ENCODE measurements at places on chromosomes 2 and 18.

GRCh38 chr2:131535526-131535925, 7.8 kb downstream of the CCDC74A start:
- no peak for DNase-seq

- DNase-seq = no peak
Measured at GRCh38 chr2:16741498-16741897, 75.9 kb upstream of the CYRIA start.

- peak; percentile 31 for DNase-seq
Measured at GRCh38 chr2:88016086-88016959, at the start of gene RNU2-63P. Gene RNU2-63P (minus strand): TSS chr2:88016547.

DNA sequence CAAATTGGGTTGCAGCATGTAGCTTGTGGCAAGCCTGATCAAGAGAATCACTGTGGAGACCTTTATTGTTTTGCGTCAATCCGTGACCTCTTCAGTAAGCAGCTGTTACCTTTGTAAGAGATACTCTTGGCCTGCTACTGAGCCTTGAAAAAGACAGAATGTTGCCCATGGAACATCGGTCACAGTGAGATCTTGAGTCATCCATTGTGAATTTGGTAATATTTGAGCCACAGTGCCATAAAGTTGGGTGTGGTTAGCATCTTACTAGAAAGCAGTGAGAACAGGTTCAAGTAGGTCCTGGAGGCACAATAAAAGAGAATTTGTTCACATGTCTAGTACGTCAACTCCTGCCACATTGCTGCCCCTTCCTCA, 12.7 kb upstream of the EFR3B start:
- no peak for DNase-seq

- no peak for DNase-seq
Measured at GRCh38 chr2:205235434-205235833, 446.9 kb upstream of the NRP2 start.

- no peak for DNase-seq
Measured at GRCh38 chr2:180625006-180625844, 355.2 kb upstream of the UBE2E3 start.

GRCh38 chr2:134449157-134449556, 195.3 kb downstream of the MGAT5 start:
- no peak for DNase-seq

DNA sequence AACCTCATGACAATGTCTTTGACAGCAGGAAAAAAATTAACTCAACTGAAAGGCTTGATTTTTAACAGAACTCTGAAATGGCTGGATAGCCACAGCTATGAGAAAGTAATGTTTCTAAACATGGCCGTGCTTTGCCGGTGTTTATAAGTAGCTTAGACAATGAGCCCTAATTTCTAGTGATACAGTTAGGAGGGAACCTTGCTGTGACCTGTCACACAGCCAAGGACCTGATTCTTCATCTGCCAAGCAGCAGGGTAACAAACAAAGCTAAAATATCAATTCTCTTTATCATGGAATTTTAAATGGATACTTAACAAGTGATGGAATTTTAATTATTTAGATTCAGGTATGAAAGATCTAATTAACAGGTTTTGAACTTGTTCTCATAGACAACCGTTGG, 24.3 kb upstream of the DYNC2LI1 start:
- no peak for DNase-seq

DNA sequence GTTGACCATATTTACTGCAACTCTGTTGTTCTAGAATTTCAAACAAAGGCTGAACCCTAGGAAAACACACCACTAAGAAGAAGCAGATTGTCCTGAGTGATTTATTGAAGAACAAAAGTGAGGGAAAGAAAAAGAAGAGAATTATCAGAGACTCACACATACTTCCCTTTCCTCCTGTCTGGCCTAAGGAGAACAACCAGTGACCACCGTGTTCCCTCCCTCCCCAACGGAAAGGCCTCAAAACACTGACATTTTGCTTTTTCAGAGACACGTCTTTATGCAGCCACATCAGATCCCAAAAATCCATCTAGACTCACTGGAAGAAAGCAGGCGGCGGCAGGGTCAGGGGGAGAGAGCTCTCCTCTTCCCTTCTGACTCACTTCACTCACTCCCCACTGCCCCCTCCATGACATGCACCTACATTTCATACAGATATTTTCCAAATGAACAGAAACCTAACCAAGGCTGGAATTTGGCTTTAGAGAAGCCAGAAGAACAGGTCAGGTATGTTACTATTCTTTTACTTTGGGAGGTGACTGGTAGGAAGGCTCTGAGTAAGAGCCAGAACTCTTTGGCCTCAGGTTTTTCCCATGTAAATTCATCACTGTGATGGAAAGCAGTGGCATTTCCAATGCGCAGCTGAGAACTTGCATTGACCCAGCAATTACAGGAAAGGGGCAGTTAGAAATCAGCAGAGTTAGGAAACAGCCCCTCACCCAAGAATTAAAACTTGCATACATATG, 169.9 kb downstream of the BCL11A start:
- DNase-seq = no peak

GRCh38 chr2:70751881-70752280, 16.1 kb downstream of the ADD2 start:
- no peak for DNase-seq

DNA sequence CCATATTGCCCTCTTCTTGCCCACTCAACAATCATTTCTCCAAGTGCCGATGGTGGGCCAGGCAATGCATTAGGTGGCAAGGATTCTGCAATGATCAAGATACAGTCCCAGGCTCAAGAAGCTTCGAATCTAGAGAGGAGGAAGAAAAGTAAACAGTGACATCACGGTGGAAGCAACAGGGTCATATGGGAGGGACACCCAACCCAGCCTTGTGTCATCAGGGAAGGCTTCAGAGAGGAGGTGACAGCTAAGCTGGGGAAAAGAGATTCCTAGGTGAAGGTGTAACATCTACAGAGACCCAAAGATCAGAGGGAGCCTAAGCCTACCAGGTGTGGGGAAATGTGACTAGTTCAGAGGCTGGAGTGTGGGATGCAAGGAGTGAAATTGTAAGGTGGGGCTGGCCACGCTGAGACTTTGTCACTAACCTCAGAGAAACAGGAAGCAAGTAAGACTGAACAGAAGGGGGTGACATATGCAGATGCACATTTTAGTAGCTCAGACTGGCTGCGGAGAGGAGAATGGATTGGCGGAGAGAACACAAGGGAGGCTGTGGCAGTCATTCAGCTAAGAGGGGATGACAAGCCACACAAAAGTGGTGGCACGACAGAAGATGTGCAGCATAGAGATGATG, 104.9 kb downstream of the ANKRD44 start:
- no peak for DNase-seq

DNA sequence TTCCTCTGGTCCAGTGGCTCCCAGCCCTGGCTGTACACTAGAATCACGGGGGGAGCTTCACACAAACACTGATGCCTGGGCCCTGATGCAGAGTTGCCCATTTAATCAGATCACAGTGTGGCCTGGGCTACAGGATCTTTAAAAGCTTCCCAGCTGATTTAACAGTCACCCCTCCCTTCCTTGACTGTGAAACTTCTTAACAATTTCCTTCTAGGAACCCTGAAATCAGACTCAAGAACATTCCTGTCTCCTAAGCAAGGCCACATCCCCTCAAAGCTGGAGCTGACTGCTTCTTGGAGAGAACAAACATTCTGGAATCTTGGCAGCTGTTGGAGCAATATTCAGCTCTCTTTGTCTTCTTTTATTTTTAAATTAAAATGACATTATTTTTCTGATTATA, 88.7 kb downstream of the ADD2 start:
- DNase-seq = no peak

GRCh38 chr18:51339856-51340255, 142.4 kb upstream of the MEX3C start:
- DNase-seq = no peak

DNA sequence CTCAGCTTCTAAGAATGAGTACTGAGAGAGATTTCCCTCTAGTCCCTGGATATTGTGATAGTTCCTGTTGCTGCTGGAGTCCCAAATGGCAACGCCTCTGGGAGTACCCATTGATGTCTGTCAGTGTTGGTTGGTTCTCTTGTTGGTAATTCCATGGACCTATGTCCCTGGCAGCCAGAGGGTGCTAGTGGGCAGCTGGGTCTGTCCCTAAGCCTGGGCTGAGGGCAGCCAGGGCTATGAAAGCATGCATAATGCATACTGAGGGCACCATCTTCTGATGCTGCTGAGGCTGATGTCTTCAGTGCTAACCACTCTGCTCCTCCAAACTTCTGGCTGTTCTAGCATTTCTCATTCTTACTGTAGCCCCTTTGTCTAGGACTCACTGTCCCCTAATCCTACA, 35.9 kb downstream of the NABP1 start:
- no peak for DNase-seq

DNA sequence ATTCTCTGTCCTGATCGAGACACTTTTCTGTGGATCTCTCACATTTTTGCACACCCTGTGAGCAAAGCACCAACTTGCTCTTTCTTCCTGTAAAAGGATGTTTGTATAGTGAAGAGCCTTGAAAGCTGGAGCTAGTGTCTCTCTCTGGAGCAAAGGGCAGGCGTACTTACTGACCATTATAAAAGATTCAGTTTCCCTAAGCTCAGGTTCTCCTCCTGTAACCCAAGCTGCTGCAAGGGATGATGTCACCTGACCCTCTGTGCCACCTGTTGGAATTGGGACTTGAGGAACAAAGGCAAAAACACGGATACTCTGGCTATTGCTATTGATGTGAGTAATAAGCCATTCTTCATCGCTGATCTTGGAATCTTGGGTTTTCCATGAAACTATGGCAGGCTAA, 52.6 kb upstream of the NEMP2 start:
- no peak for DNase-seq

DNA sequence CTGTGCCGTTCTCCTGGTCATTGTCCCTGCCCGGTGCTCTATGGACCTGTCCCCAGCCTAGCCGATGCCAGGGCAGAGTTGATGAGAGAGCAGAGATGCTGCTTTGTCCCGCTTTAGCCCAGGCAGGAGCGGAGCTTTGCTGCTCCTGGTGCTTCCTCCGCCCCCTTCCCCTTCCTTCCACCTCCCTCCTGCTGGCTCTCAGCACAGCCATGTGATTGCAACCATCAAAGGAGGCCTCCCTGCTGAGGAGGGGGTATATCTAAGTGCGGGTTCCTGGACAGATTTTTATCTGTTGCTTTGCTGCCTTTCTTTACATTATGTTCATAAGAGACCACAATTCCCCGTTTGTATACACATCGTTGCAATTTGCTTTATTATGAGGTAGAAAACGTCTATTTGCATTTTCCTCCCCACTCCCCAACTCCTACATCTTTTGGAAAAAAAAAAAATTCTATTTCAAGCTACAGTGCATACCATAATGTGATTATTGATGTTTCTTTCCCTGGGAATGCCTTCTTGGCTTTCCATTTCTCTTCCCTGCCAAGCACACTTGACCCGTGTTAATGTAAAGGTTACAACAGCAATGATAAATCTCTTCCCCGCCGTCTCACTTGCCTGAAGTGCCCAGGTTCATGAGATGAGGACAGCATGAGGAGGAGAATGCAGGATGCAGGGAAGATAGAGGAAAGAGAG, 25.4 kb downstream of the ALPK2 start:
- no peak for DNase-seq

DNA sequence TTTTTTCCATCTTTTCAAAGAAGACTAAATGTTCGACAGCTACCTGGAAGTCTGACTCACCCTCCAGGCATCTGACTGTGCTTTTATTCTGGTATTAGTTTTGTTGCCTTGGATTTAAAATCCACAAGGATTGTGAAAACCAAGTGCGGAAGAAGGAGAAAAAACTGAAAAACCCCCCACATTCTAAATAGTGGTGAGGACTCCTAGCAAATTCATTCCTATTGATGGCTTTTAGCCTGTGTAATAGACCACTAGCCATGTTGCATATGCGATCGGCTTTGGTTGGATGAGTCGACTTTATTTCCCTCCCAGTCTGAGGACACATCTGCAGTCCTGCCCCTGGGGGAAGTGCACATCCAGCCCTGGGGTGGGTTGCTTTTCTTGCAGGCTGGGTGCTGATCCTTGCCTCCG, 16.9 kb downstream of the LDLRAD4 start:
- DNase-seq = no peak

GRCh38 chr2:125324273-125324672, 1299.2 kb downstream of the CNTNAP5 start:
- no peak for DNase-seq

- no peak for DNase-seq
Measured at GRCh38 chr2:213834331-213834730, 550.1 kb downstream of the SPAG16 start.

DNA sequence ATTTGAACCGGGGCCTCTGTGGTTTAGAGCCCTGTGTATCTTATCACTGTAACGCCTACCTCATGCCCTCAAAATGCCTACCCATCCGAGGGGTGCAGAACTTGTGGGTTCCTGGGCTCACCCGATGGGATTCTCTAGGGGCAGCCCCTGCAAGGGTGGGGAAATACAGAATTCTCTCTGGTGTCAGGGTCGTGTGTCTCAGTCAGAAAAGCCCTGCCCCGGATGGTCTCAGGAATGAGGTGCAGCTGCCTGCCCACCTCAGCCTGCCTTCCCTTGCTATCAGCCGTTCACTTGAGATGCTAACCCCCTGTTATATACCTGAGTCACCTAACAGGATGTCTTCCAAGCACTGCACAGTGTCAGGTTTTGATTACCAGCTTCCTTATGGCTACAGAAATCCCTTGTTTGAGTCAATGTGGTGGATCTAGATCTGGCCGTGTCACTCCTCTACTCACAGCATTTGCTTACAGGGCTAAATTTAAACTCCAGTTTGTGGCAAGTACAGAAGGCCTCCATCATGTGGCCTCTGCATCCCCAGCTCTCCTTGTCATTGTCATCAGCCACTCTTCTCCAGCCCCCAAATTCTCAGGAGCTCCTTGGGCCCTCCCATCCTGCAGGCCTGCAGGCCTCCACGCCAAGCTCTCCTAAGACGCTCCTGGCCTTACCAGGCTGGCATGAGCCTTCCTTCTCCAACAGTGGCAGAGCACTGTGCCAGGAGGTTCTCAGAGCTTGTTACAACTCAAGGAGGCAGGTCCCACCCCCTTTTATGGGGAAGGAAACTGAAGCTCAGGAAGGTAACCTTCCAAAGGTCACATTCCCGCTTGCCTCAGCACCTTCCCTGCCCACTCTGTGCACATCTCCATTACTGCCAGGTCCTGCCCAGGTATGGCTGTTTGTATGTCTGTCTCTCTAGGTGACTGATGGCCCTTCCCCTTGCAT, 14.3 kb upstream of the MAP3K2 start:
- DNase-seq = no peak

GRCh38 chr2:25215948-25216679, 47.7 kb upstream of the POMC start:
- DNase-seq = no peak

- no peak for DNase-seq
Measured at GRCh38 chr2:2799151-2799697, 468.1 kb upstream of the MYT1L start.

- no peak for DNase-seq
Measured at GRCh38 chr2:85327160-85327821, 498 bp downstream of the TGOLN2 start.
